ENCODE measurements at places on chromosomes 5 and 9.
A peak's percentile ranks its signal among the peaks of the same experiment; 100 is the strongest.

DNA sequence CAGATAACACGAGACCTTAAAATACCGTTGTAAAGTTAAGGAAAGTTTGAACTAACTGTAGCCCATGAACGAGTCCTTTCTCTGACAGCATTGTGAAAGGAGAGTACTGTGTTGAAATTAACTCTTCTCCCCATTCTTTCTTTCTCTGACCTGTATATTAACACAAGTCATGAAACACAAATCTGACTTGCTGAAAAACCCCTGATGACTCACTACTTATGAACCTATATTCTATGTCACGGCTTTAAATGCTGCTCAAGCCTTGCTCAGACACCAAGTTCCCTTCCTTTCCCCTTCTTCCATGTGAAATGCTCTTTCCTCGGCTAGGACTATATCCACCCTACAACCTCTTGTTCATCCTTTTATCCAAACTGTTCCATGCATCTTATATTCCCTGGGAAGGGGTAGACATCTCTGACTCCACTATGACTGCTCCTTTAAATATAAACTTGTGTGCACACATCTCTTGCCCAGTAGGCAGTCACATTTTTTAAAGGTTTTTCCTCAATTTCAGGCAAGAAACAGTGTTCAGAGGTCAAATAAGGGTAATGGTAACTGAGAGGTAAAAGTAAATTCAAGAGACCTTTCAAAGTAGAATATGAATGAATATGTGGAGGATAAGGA, 142.9 kb downstream of the NFIB start:
- DNase-seq = no peak

DNA sequence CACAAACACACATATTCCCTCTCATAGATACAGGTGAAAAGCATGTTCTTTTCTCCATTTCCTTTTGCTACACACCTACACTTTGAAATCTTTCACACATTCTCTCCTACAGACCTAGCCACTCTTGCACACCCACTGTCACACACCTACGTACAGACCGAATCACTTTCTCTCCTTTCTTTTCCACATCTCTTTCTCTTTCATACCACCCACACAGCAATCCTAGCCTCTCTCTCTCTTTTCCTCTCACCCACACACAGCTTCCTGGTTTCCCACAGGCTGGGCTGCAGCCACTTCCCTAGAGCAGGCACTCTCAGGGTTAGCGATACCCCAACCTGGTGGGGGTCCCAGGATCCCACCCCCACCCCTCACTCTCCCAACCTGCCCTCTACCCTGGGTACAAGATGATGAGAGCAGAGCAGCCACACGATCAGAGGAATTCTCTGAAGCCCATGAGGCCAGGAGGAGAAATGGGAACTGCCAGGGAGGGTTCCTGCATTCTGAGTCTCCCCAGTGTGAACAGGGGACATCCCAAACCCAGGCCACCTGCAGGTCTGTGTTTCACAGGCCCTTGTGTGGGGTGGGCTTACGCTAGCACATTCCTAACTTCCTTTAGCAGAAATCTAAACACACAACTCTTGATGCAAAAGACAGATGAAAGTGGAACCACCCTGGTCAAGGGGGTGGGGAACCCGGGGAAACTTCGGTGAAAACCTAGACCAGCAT, 17.1 kb upstream of the SYNPO start:
- peak; percentile 25 for DNase-seq

- no peak for DNase-seq
Observed at GRCh38 chr9:123414936-123415930, 59.2 kb downstream of the CRB2 start.

GRCh38 chr9:130482463-130482862, 37.7 kb downstream of the ASS1 start:
- no peak for DNase-seq

DNA sequence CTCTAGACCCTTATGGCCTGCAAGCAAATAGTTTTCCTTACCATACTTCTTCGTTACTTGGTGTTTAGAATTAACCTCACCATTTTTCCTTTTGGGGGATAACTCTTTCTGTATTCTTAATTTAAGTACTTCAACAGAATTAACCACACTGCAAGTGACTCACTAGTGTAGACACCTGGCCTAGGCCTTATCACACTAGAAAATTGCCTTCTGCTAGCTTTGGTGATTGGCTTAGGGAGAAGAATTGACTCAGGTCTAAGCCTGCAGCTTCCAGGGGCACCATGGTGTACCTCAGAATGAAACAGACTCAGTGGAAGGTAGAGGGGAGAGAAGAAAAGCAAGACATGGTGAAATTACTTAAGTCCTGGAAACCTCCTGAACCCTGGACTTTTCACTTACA, 112.8 kb upstream of the HMHB1 start:
- no peak for DNase-seq

DNA sequence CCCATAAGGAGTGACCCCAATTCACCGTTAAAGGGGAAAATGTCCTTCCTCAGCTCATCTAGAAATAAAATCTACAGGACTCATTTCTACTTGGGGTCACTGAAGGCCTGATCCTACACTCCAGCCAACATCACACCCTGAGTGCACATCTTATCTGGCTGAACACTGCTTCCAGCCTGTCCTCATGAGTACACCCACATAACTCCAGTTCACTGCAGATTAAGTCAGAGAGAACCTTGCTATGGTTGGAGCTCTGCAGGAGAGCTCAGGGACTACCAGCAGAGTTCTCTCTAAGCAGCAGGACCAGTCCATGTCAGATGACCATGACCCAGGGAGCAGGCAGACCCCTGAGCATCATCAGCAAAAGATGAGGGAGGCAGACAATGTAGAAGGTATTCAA, 126.9 kb upstream of the MAP3K1 start:
- no peak for DNase-seq

DNA sequence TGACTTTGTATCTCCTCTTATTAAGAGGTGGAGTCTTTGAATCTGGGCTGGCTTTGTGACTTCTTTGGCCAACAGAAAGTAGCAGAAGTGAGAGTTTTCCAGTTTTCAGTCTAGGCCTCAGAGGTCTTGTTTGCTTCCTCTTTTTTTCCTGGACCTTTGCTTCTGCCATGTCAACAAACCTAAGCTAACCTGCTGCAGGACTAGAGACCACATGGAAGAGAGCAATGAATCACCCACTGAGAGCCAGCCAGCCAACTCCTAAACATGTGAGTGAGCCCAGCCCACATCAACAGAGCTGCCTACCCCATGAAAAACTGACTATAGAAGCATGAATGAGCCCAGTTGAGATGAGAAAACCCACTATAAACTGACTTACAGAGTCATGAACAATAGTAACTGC, 29.9 kb downstream of the MRPL22 start:
- DNase-seq = no peak

DNA sequence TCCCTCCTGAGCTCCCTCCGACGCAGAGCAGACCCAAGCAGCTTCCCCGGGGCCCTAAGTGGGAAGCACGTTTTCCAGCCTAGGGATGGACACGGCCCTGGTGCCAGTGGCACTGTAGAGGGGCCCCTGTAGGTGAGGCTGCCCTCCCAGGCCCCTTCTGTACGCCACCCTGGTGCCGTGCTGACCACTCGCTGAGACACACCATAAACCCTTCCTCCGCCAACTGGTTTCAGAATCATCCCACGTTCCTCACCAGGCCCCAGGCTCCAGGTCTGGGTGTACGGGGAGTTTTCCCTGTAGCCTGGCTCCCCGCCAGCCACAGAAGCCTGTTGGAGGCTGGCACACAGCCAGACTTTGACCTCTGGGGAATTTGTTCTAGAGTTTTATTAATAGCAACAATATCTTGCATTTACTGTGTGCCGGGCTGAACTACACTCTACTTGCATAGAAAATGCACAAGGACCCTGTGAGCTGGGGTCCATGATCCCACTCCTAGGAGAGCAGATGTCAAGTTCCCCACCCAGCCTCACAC, 18.2 kb upstream of the WDR38 start:
- DNase-seq = no peak

DNA sequence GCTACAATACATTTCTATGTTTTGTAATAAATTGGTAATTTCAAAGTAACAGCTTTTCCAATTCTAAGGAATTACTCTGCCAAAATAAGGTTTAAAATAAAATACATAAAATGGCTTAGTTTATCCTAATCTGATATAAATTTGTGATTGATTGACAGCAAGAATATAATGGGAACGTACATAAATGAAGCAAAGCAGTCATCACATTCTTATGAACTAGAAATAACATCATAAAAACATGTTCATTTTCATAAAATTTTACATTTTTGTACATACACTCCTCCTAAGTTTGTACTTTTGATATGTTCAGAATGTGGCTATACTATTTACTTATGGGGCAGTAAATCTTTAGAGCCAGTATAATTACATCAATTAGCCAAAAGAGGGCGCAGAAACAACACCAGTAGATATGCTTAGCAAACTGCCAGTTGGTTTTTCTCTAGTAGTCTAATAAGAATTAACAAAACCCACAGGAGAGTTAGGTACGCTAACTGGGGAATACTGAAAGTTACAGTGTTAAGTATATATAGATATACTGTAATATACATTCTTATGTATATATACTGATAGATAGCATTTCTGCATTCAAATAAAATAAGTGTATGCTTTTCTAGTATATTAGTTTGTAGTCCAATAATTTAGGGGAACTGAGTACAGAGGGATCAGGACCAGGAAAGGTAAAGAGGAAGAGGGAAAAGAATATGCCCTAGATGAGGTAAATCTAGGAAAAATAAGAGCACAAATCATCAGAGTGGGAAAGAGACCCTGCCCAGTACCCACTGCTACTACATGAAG, 76.8 kb downstream of the ZDHHC21 start:
- peak; percentile 31 for DNase-seq

DNA sequence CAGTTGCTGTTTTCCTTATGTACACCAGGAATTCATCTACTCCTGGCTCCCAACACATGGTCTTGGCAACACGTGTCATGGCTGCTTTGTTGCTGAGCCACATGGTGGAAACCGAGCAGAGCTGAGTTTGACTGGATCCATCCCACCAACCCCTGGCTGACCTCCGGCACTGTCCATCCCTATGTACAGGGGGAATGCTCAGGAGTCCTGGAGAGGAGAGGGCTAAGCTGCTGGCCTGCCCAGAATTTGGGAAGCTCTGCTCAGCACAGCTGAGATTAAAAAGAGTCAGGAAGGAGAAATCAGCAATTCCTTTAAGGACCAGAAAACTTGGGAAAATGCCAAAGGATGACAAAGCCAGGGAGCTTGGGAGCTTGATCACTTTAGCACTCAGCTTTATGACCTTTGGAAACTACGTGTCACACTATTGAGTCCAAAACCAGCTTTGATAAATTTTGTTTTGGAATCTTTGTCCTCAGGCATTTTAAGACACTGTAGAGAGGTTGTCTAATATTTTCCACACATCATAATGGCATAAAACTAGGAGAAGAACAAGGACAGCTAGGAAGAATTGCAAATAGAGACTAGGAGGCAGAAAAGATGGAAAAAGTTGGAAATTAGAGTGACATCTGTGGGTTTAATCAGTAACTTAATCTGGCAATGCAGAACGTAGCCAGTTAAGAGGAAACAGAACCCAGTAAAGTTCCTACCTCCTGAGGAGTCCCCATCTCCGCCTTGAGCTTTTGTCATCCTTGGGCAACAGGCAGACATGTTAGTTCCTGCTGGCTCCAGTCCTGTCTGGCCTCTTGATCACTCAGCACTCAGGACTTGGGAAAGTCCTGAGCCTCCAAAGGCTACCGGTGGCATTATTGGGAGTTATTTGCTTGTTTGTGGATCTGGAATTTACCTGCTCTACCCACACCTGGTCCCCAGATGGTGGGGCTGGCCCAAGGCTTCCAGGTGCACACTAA, 62.5 kb upstream of the PLPP1 start:
- peak; percentile 48 for DNase-seq

DNA sequence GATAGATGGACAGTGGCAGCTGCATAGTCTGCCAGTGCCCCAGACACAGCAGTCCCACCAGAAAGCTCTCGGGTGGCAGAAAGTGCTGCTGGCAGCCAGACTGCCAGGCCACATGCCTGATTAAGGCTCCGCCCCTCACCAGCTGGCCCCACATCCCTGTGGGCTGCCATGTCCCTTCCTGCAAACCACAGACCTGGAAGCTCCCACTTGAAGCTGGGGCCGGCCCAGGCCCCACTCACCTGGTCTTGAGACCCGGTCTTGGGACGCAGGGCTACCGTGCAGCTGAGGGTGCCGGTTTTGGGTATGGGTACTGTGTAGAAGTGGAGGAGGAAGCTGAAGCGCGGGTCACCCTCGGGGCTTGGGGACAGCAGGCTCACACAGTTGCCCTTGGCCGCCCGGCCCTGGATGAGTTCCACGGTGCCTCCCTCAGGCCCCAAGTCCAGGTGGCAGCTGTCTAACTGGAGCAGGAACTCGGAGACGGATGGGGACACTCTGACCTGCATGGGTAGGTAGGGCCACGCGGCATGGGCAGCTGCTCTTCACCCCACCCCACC, 15.3 kb downstream of the FPGS start:
- DNase-seq = peak; percentile 1

- no peak for DNase-seq
Observed at GRCh38 chr9:108484468-108484867, 371.3 kb downstream of the ACTL7B start.

- no peak for DNase-seq
Observed at GRCh38 chr5:148978370-148979082, 84.3 kb downstream of the SH3TC2 start.

- DNase-seq = no peak
Observed at GRCh38 chr5:43649256-43649655, 46.3 kb downstream of the NNT start.

DNA sequence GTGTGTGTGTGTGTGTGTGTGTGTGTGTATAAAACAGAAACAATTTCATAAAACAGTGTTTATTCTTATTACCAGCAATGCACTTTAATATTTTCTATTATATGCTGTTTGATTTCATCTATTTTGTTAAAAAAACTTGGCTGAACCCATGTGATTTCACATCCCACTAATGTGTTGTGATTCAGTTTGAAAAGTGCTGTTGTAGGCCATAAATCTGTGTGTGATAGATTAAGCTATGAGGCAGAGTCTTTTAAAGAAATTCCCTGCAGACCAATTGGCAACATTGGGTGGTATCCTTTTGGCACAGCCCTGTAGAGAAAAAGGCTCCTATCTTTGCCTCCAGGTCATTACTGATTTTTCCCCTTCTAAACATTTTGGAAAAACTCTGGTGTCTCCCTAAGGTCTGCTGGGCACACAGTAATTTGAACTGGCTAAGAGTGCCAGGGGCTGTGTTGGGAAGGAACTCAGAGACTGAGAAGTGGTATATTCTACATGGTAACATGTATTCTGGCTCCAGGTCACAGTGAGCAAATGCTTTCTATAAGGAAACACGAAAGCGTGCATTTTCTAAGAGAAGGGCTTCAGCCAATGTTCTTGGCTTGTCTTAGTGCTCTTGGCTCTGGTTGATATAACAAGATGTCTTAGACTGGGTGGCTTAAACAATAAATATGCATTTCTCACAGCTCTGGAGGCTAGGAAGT, 4.5 kb downstream of the CAMK4 start:
- DNase-seq = no peak

Measured in inflammatory macrophage (primary cell).